Activated CD4-positive, alpha-beta T cell treated with anti-CD3 and anti-CD28 coated beads, Interleukin-2, amount 50 U/mL, for 16 hours (primary cell): ENCODE measurements at places on chromosomes 7 and 10.

DNA sequence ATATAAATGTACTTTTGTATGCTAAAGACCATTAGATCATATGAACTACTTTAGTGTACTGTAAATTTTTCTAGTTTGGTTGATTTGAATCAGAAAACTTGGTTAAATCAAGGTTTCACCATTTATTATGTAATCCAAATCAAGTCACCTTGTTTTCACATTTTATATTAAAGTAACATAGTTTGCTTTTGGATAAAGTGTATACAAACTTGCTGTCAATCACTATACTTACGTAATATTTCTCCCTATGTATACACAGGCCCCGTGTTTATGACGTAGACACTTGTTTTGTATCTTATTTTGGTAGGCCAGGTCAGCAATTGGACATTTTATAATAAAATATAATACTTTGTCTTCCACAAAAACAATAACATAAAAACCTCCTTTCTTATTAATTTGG lies 32.2 kb downstream of the NAMPT start:
- DNase-seq = no peak

DNA sequence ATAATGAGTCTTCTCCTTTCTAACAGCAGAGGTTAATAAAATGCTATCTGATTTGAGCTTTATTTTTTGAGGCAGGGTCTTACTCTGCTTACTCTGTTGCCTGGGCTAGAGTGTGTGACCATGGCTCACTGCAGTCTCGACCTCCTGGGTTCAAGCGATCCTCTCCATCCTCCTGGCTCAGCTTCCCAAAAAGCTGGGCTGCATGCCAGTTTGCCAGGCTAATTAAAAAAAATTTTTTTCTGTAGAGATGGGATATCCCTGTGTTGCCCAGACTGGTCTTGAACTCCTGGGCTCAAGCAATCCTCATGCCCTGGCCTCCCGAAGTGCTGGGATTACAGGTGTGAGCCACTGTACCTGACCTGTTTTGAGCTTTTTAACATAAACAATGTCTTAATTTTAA lies 56.7 kb downstream of the SCD start:
- no peak for DNase-seq

GRCh38 chr10:60570272-60570865 lies 180.7 kb upstream of the ANK3 start:
- peak; percentile 48 for DNase-seq

GRCh38 chr7:132049462-132050304 lies 493.3 kb upstream of the PODXL start:
- peak; percentile 27 for DNase-seq

GRCh38 chr10:5840314-5841307 lies 27.4 kb upstream of the GDI2 start:
- DNase-seq = no peak

GRCh38 chr7:45888993-45889366 lies 692 bp downstream of the IGFBP1 start:
- DNase-seq = no peak

- DNase-seq = no peak
Measured at GRCh38 chr7:81674431-81674830, 95.4 kb downstream of the HGF start.

GRCh38 chr10:116995648-116996047 lies 9.3 kb downstream of the SHTN1 start:
- DNase-seq = no peak

GRCh38 chr10:112535531-112535951 lies 88.5 kb downstream of the VTI1A start:
- no peak for DNase-seq

DNA sequence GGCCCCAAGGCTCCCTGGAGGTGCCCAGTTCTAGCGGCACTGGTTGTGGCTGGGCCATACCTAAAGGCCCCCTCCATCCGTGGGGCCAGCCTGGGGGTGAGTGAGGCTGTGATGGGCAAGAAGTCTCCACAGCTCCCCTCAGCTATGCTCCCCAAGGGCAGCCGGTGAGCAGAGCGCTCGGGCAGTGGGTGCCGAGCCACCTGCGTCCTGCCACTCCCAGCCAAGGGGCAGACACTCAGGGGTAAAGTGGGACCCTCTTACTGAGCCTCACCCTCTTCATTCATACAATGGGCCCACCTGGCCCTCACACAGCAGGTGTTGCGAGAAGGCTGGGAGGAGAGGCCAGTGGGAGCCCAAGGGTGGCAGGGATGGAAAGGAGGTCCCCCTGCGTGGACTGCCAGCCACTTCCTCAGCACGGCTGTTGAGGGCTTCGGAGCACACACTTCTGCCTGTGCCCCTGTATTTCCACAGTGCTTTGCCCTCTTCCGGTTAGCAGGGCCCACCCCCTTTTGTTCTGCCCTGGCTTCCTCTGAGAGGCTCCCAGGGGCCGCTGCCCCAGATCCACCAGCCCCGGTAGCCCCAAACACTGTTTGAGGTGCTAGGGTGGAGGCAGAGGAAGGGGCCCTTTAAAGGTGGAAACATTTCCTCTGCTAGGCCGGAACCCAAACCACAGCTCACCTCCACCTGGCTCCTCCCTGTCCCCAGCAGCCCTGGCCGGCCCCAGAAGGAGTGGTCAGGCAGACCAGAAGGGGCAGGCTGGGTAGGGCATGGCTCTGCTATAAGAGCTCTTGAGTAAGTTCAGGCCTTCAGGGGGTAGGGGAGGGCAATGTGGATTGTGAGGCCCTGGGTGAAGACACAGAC lies 16.4 kb upstream of the C10orf105 start:
- peak; percentile 51 for DNase-seq

- DNase-seq = no peak
Measured at GRCh38 chr10:109972372-109973001, 35.3 kb upstream of the ADD3 start.

DNA sequence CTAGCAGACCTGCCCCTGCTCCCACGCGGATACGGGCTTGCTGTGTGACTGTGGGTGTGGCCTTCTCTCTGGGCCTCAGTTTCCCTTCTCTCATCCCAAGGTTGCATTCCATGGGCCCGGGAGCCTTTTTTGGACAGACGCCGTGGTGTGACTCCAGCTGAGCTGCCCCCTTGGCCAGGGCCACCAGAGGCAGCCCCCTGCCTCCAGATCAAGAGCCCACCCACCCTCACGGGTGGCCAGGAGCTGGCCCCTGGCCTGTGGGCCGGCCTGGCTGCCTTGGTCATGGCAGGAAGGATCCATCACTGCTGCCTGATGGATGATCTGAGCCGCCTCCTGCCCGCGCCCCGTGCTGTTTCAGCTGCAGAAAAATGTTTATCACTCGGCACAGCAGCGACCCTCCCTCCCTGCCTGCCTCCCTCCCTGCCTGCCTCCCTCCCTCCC lies 27.8 kb upstream of the ELFN1 start:
- DNase-seq = no peak

GRCh38 chr10:76282061-76283025 lies 850.9 kb downstream of the LRMDA start:
- DNase-seq = no peak

- DNase-seq = peak; percentile 51
Measured at GRCh38 chr7:128347647-128348097, 4.0 kb upstream of the RBM28 start.

- no peak for DNase-seq
Measured at GRCh38 chr7:44377134-44377463, 51.7 kb upstream of the CAMK2B start.

- no peak for DNase-seq
Measured at GRCh38 chr7:151537818-151538561, 18.3 kb upstream of the RHEB start.

- DNase-seq = no peak
Measured at GRCh38 chr7:97771576-97771975, 39.7 kb downstream of the TAC1 start.

DNA sequence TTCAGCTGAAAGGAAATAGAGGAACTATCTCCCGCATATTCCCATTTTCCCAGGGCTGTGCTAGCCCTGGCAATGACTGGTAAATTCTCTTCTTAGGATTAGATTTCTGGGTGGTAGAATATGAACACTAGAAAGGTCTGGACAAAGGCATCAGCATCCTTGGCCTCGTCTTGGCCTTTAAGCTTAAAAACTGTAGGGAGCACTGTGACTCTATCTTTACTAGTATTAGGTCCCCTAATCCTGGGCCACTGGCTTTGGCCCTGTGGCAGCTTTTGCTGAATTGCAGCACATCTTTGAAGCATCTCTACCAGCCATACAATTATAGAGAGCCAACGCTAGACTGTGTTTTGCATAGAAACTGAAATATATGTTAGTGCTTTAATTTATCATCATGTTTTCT lies 41.5 kb upstream of the EBLN1 start:
- peak; percentile 20 for DNase-seq

DNA sequence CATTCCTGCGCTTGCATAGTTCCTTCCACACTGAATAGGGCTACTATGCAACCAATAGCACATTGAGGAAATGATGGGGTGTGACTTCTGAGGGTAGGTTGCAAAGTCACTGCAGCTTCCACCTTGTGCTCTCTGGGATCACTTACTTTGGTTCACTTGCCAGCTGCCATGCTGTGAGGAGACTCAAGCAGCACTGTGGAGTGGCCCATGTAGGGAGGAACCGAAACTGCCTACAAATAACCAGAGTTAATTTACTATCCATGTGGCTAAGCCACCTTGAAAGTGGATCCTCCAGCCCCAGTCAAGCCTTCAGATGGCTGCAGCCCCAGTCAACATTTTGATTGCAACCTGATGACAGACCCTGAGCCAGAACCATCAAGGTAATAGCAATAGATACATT lies 64.3 kb downstream of the FAM204A start:
- no peak for DNase-seq

GRCh38 chr10:110455446-110455845 lies 42.3 kb upstream of the DUSP5 start:
- peak; percentile 29 for DNase-seq

DNA sequence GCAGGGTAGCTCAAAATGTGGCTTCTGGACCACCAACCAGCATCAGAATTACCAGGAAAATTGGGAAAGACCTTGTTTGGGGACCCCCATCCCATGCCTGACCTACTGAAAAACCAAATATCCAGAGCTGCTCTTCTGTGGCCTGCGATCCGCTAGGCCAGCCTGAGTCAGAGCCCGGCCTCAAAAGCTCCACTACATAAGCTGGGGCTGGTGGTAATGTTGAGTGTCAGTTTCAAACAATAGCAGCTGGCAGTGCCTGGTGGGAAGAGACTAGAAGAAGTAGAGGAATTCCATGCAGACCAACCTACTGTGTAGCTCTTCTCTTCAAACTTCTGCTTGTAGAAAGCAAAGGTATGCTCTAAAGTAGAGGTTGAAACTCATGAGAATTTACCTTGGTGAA lies 52.0 kb downstream of the KLRG2 start:
- no peak for DNase-seq

GRCh38 chr10:131002031-131002861 lies 309.3 kb downstream of the TCERG1L start:
- DNase-seq = no peak

DNA sequence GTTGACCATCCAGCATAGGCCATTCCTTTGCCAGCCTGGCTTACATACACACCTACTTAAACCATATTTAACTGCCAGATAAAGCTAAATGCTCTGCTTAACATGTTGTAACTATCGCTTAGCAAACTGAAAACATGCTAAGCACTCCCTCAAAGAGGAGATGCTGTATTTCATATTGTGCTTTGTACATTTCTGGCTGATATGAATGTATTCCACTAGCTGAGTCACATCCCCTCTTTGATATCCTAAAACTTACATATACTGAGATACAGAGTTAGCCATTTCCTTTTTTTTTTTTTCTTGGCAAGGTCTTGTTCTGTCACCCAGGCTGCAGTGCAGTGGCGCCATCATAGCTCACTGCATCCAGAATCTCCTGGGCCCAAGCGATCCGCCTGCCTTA lies 99.4 kb downstream of the TPST1 start:
- DNase-seq = no peak

- DNase-seq = peak; percentile 7
Measured at GRCh38 chr7:18357691-18358090, 137.9 kb upstream of the HDAC9 start.

- DNase-seq = peak; percentile 28
Measured at GRCh38 chr7:111855161-111855841, 293.0 kb upstream of the IMMP2L start.

GRCh38 chr10:111650088-111650487 lies 533.5 kb downstream of the GPAM start:
- peak; percentile 2 for DNase-seq

DNA sequence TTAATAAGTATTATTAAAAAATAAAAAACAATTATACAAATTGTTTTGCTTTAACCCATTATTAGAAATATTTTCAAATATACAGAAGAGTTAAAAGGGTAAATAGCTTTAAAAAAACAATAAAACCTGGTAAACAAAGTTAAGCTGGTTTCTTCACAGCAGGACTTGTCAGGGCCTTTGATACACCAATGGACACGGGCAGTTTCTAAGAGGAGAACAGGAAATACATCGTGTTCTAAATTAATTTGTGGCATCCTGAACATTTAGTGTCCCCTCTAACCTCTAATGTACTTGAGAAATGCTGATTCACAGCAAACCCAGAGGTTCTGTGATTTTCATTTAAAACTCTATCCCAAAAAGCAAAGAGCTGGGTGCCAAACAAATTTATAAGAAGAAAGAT lies 80.8 kb downstream of the RAB11FIP2 start:
- DNase-seq = no peak

- no peak for DNase-seq
Measured at GRCh38 chr7:115106316-115106715, 184.4 kb downstream of the MDFIC start.

DNA sequence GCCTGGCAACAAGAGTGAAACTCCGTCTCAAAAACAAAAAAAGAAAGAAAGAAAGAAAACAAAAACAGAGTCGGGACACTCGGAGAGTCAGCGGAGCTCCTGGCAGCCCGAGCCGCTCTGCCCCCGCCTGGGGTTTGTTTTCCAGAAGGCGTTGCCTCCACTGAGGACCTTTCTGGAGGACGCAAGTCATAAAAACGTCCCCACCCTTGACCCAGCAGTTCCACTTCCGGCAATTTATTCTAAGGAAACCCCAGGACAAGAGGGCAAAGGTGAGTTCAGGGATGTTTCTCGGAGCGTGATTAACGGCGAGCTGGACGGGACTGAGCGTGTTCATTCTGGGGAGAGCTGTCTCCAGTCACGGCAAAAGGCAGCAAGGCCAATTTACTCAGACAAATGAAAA lies 27.0 kb upstream of the SUN1 start:
- DNase-seq = no peak
